HCT116 (cell line): ENCODE measurements at places on chromosomes 12 and 14. TPM values are rescaled to one million over a fixed set of nuclear protein-coding genes. Genes with fewer than 3 reads are reported as not detected.

The SYNE3 gene
- total RNA-seq = 3.6 TPM

GRCh38 chr14:101927859-101928258 is 36.5 kb upstream of the DYNC1H1 start:
- H3K27me3 ChIP-seq = no peaks in the 10 kb centered on the region
- no peaks in the 10 kb centered on the region for H3K36me3 ChIP-seq
- H3K27ac ChIP-seq = no peak overlapping the region
- DNase-seq = no peak

DNA sequence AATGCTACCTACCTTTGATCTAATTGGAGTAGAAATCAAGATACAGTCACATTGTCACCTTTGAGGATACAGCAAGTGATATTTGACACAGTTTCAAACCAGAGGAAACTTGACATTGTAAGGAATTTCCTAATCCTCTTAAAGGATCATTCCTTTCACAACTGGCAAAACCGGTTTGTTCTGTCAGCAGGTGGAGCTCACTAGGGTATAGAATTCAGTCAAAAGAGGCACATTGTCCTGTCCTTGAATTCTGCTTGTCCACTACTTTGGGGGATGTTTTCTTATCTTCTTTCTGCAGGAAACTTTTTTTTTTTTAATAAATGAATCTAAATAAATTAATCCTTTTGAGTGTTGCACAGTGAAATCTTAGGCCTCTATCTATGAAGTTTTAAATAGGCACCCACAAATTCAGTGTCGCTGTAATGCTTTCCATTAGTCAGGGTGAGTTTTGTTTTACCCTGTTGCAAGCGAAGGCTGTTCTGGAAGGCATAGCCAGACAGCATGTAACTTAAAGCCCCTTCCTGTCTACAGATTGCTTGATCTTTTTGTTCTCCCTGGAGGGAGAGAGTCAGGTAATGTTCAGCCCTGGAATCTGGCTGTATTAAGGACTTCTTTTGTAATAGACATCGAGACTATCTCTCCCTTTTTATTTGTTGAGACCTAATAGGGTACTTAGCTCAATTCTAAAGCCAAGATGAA is 285.0 kb upstream of the RGS6 start:
- DNase-seq = peak; percentile 12
- H3K4me3 ChIP-seq = no peak overlapping the region
- no peaks in the 10 kb centered on the region for H3K27me3 ChIP-seq
- peaks cover 14% of the 10 kb centered on the region for H3K4me1 ChIP-seq
- peak overlapping the region; percentile 28; the same call in 1 of the 2 replicates for H3K27ac ChIP-seq

- no peak overlapping the region for H3K4me3 ChIP-seq
- H3K27me3 ChIP-seq = no peaks in the 10 kb centered on the region
- H3K27ac ChIP-seq = no peak overlapping the region
Measured at GRCh38 chr12:93857279-93857938, 180.2 kb downstream of the CRADD start.

DNA sequence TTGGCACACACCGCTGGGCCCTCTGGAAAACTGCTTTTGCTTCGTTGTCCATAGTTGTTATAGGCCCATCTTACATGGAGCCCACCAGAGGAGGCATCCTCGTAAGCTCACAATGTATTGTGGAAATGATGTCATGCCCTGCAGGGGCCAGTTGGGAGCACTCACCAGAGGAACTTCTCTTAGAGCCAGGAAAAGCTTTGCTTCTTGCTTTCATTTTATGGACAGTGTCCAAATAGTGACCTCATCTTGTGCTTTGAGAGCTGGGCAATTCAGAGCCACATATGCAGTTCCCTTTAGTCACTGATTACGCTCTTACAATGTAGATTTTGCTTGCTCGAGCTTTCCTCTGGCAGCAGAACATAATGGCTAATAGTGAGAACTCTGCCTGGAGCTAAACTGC is 275.6 kb downstream of the AACS start:
- DNase-seq = no peak
- H3K4me1 ChIP-seq = no peaks in the 10 kb centered on the region

DNA sequence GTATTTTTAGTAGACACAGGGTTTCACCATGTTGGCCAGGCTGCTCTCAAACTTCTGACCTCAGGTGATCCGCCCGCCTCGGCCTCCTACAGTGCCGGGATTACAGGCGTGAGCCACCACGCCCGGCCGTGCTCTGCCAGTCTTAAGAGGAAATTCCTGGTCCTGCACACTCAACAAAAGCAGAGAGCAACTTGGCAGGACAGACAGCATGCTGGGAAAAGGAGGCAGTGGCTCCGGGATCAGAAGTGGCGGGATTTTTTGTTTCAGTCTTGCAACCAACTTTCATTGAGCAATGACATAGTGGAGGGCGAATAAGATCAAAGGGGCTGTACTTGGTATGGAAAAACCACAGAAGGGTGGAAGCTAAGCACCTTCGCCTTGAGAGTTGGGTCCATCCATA is 2.1 kb downstream of the CKAP4 start:
- peaks cover 12% of the 10 kb centered on the region for H3K4me1 ChIP-seq
- DNase-seq = peak; percentile 79
- peak overlapping the region; percentile 72 for H3K4me3 ChIP-seq

The EXOC3L4 gene
- not detected for total RNA-seq

DNA sequence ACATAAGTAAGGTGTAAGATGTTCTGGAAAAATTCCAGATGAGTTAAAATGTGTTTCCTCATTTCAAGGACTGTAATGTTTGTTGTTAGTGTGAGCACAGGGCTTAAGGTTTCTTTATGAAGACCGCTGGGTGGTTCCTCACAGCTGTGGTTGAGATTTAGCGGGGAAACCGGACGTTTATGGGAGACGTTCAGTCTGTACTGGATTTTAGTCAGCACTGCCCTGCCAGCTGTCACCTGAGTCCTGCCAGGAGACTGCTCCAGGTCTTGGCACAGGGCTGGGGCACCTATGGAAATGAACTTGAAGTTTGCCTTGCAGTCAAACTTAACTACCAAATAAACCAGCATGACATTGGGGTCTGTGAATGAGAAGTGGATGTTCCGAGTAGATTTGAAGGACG is 555.2 kb downstream of the DIO2 start:
- no peak overlapping the region for H3K27ac ChIP-seq
- no peaks in the 10 kb centered on the region for H3K27me3 ChIP-seq
- no peaks in the 10 kb centered on the region for H3K4me1 ChIP-seq
- H3K36me3 ChIP-seq = no peaks in the 10 kb centered on the region
- no peak for DNase-seq
